ENCODE measurements at places on chromosomes 11 and 22.

GRCh38 chr11:77136074-77136473 lies 8.0 kb downstream of the MYO7A start:
- no peak for DNase-seq

DNA sequence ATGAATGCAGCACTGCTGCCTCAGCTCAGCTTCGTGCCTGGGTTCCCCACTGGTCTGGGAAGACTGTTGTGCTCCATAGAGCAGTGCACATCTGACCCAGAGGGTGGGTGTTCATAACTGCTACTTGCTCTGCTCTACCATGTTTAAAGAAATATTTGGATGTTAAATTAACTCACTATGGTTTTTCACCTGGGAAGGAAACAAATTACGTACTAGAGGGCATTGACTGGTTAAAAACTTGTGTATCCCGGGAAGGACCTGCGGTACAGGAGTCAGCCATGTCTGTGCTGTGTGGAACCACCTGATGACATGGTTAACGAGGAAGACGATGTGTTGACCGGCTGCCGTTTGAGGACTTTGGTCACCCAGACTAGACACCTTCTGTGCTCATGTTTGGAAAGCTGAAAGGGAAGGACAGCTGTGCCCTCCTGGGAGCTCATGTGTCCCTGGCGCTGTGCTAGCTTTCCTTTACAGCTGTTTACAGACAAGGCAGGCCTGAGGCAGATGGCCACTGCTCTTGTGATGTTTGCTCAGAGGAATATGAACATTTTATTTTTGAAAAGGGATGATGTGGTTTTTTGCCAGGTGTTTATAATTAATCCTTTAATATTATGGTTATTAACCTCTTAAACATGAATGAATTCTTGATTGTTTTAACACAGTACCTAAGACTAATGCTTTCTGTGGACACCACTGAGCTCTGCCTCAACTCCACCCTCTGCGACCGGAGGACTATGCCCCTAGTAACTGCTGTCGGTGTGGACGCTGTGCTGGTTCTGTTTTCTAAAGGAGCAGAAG lies 14.3 kb upstream of the AIFM3 start:
- DNase-seq = no peak

DNA sequence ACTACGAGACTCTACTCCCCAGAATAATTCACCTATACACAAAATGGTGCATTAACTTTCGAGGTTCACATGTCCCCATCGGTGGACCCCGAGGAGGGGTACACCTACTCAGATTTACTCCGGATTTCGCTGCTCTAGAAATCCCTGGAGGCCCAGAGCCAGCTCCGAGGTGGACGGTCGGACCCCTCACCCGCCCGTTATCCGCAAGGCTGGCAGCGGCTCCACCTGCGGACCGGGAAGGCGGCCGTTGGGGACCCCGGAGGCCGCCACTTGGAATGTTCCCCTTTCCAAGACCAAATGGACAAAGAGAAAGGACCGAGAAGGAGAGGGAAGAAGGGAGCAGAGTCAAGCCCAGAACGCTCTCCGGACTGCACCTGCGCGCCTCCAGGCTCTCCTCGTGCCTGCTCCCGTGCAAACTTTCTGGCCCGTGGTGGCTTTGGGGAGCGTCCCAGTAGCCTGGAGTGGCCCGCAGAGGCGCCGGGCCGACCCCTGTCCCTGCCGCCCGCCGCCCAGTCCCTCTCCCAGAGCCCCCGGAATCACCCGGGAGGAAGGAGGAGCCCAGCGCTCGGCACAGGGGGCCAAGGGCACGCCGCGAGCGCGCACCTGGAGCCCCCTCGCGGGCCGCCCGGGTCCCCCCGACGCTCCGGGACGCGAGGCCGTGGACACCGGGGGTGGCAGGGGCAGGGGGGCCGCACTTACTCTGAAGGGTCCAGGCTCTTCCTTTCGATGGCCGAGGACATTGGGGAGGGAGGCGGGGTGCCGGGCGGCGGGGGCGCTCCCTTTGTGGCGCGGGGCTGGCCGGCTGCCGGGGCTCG lies 23.0 kb downstream of the LMO2 start:
- no peak for DNase-seq

DNA sequence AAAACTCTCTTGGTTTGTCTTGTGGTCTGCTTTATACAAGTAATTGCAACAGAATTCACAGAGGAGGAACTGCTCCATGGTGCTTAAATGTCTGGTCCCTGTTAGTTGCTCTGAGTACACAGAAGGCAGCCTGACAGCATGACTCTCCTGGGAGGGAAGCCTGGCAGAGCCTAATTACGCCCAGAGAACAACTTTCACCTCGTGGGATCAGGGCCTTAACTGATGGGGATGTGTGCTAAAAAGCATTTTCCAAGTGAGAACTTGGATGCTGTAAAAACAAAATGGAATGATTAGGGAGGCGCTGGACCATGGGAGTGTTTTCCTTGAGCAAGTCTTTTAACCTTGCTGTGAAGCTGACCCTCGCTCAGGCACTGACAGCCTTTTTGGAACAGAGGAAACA lies 154.0 kb upstream of the TENM4 start:
- no peak for DNase-seq

DNA sequence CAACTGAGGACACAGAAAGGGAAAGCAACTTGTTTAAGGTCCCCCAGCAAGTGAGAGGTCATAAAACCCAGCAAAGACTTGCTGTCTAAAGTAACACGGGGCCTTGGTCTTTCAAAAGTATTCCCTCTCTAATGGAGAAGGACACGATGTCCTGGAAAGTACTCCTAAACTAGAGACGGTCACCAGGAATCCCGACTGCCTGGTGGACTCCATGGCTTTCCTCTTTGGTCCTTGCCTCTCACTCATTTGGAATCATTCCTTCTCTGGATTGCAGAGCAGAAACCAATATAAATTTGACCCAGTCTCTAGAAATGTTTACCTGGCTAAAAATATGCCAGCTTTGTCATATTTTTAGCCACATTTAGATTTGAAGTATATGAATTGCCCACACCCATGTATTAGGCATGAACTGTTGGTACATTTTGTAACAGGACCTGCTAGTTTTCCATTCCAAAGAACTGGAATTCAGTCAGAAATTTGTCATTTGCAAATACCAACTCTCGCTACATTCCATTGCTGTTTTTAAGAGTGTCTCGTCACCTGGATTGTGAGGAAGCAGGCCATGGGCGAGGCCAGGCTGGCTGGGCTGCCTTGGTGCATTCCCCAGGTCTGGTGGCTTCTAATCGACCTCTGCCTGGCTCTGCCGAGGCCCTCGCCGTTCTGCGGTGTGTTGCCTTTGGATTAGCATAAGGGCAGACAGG lies 12.9 kb downstream of the NAV2 start:
- DNase-seq = no peak

DNA sequence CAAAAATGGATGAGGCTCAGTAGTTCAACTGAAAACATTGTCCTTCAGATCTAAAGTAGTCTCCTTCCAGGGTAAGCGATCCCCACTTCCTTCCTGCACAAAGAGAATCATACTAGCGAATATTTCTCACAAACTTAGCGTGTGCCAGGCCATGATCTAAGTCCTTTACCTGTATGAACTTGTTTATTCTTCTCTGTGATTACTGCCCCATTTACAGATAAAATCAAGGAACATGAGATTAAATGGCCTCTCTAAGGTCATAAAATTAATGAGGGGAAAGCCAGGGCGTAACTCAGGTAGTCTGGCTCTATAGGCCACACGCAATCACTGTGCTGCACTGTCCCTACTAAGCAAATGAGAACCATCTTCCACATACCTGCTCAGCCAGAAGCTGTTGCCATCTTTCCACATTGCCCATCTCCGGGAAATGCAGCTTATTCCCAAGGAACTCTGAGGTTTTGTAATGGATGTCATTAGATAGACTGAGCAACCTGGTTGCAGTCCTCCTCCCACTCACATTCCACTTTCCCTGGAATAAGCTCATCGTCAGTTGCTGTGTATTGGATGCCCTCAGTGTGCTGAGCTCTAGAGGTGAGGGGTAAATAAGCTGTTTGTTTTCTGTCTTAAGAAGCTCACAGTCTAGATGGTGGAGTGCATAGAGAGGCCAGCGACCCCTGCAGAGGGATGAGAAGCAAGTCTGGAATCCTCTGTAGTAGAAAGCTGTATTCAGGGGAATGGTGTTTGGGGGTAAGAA lies 146.3 kb downstream of the SNX19 start:
- no peak for DNase-seq

DNA sequence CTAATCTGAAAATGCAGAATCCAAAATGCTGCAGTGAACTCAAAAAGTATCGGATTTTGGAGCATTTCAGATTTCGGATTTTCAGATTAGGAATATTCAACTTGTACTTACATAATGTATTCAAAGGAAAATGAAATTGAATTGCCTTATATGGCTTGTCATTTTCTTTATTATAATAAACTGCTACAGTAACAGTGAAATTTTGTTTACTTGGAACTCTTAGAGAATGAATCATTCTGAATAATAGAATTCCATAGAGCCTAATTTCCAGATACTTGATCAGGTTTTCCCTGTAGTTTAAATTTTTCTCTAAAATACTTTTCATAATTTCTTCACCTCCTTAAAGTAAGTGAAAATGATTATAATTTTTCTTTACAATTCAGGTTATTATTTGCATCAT lies 17.3 kb downstream of the TTC17 start:
- no peak for DNase-seq

DNA sequence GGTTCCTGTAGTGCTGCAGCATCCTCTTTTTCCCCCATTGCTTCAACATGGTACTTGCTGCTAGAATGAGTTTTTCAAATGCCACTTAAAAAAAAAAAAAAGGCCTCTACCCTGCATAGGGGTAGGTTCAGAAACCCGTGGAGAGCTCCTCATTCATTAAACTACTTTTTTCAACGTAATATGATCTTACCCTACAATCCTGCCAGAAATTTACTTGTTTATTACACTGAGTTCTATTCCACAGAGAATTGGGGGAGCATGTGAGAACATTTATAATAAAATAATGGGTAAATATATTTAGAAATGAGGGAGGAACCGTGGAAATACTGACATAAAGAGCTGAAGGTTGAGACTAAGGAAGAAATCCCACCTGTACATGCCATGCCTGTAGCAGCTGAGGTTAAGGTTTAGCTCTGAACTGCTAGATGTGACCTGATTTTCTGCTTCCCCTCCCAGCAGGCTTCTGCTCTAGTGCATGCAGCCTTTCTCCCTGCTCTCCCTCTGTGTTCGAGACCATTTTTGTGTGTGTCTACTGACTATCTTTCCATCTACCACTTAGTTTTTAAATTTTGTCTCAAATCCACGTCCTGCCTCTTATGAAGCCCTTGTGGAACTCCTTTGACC lies 225.7 kb downstream of the DDX10 start:
- no peak for DNase-seq

DNA sequence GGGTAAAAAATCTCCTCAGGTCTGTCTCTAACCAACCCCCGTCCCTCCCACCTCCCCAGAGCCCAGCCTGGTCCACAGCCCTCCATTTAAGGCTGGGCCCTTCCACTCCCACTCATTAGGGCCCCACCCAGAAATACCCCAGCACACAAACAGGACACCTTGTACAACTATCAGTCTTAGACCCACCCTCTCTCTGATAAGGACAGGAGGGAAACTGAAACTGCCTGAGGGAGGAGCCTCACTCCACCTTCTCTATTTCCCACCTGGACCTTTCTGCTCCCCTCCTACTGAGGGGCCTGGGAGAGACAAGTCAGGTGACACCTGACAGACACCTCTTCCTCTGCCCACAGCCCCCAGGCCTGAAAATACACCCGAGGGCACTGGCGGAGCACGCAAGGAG lies 90.2 kb downstream of the PLEKHA7 start:
- no peak for DNase-seq

DNA sequence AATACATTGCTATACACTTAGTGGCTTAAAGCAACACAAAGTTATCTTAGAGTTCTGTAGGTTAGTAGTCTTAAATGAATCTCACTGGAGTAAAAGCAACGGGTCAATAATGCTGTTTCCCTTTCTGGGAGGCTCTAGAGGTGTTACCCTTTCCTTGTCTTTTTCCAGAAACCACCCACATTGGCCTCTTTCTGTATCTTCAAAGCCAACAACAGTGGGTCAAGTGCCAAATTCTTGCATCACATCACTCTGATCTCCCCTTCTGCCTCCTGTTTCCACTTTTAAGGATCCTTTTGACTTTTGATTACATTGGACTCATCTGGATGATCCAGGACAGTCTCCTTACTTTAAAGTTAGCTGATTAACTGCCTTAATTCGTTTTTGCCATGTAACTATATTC lies 93.6 kb downstream of the DDX10 start:
- no peak for DNase-seq

DNA sequence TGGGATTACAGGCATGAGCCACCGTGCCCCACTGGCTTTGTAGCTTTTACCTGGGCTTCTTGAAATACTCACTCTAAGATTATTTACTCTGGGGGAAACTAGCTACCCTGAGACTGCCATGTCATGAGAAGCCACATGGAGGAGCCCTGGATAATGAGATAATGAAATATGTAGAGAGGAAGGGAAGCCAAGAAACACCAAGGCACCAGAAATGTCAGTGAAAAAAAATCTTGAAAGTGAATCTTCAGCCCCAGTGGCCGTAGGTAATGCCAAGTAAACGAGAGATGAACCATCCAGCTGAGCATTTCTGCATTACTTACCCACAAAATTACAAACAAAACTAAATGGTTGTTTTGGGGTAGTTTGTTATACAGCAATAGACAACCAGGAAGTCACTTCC lies 125.6 kb downstream of the APIP start:
- no peak for DNase-seq

GRCh38 chr22:43096420-43096819 lies 7.2 kb upstream of the TTLL1 start:
- no peak for DNase-seq

DNA sequence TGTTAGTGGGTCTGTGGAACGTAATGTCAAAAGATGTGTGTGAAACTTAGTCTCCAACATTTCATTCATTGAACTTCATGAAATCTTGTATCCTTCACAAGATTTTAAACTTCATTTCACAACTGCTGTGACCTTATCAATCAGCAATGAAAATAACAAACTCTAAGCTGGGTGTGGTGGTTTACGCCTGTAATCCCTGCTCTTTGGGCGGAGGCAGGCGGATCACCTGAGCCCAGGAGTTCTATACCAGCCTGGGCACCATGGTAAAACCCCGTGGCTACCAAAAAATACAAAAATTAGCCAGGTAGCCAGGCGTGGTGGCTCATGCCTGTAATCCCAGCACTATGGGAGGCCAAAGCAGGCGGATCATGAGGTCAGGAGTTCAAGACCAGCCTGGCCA lies 5.1 kb downstream of the CHKA start:
- no peak for DNase-seq

GRCh38 chr22:26213826-26214225 lies 44.6 kb downstream of the SEZ6L start:
- no peak for DNase-seq

DNA sequence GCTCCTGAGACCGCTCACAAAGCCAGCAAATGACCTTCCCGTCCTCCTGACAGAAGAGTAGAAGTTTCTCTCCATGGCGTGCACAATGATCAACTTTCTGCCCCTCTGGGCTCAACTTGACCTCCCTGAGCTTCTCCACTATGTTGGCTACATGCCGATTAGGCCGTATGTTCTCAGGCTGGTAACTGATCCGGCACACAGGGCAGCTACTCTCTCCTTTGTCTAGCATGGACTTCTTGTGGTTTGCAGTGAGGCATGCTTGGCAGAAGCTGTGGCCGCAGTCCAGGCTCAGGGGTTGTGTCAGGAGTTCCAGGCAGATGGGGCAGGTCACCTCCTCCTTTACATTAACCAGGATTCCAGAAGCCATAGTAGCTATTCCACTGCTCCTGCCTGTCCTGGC lies 5.1 kb downstream of the TRIM5 start:
- no peak for DNase-seq

GRCh38 chr22:49119551-49119952 lies 708.1 kb downstream of the BRD1 start:
- no peak for DNase-seq
